HEK293T (cell line): ENCODE measurements at places on chromosomes 7 and 10.

DNA sequence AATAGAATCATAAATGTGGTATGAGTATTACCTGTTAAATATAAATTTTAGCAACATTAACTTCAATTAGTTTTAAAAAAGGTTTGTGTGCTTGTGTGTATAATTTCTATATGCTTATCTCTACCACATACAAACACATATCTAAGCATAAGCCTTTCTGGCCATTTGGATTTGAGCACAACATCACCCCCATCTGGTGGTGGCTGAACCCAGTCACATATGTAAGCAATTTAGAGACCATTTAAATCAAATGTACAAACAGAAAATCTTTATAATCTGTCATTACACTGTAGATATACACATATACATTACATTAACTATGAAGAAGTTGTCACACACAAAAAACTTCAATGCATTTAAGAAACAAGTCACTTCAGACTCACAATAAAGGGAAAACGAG lies 31.7 kb downstream of the GPR22 start:
- peak; percentile 17 for DNase-seq

GRCh38 chr10:58529077-58529728 lies 16.5 kb downstream of the BICC1 start:
- DNase-seq = no peak

DNA sequence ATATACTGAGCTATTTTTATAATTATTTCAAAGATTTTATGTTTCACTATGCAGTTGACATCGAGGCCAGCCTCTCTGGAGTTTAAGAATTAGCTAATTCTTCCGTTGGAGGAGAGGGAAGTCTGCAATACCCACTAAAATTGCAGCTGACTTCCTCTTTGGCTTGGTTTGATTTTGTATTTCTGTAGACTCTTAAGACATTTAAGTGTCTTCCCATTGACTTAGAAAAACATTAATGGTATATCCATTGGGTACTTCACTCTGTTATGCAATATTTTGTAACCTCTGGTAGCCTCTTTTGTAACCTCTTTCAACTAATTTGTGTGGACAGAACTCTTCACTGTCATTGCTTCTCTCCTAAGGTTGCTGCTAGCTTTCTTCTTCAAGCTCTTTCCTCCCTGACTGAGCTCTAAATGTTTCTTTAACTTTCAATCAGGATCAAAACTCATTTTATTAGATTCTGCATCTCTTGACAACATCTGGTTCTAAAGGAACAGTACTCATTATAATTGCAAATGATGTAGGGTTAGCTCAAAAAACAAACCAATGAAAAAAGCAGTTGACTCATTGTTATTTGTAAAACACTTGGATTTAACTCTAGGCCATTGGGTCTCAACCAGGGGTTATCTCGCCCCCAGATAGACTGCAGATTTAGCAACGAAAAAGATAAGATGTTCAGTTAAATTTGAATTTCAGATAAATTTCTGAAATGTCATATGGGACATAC lies 1.7 kb upstream of the ANKRD22 start:
- DNase-seq = no peak

- DNase-seq = no peak
These were observed 519.1 kb upstream of the ANKRD30A start for GRCh38 chr10:36606234-36606839.

DNA sequence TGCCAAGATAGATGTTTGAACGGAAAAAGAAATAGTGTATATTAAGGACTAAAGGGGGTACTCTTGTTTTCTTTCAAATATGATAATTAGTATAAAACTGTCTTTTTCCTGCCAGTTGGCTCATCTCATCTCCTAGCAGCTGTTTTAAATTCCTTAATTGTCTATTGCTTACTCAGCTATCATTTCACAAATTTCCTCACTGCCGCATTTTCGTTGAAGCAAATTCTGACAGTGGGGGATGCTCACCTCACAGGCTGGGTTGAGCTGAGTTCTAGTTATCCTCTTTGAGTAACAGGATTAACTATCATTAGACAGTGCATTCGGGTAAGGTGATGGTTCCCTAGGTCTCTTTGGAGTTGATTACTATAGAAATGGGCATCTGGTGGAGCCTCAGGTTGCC lies 592.0 kb downstream of the AUTS2 start:
- no peak for DNase-seq

DNA sequence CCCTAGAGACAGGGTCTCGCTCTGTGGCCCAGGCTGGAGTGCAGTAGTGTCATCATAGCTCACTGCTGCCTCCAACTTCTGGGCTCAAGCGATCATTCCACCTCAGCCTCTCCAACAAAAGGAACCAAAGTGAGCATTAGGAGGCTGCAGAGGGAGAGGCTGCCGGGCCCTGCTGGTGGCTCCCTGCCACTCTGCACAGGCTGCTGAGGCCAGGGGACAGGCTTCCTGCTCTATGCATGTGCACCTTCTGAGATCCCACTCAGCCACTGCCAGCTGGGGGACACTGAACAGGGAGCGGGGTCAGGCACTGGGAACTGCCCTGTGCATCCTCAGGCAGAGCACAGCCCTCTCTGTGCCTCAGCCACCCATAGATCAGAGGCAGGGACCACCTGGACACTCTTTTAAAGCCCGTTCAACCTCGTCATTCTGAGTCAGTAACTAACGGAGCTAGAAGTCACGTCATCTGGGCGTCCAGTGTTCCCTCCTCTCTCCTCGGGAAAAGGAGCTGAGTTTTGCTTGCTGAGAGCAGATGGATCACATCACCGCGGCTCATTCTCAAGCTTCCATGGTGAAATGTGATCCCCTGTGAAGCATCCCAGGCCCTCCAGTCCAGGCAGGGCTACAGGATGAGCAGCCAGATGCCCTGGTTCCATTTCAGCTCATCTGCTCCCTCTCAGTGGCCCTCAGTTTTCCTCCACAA lies 109.6 kb downstream of the MYL10 start:
- no peak for DNase-seq

- no peak for DNase-seq
These were observed 76.1 kb upstream of the LRGUK start for GRCh38 chr7:134051020-134051419.

DNA sequence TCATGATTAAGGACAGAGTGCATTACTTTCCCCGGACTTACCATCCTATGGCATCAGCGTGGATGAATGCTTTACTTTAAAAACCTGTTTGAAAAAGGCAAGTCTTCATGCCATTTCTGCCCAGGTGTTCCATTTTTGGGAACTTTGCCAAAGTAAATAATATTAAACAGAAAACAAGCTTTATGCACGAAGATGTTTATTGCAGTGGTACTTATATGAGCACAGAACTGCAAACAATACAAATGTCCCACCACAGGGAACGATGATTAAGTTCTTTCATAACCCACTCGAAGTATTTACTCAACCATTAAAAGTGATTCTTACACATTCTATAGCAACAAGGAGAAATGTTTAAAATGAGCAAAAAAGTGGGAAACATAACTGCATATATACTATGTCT lies 109.7 kb upstream of the GDF10 start:
- DNase-seq = no peak

DNA sequence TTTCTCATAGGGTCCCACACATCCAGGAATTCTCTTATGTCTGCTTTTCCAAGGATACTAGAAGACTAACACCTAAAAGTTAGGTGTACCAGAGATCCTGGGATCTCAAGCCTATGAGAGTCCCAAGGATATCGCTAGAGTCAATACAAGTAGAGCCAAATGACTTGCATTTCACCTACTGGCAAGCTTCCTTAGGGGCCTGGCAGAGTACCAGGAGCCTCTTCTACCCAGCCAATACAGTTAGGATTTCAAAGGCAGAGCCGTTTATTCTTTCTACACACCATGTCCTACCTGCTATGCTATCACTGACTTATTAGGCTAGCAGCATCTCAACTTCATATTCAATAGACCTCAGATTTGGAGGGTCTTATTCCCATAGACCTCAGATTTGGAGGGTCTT lies 53.5 kb upstream of the UNC5B start:
- DNase-seq = no peak

DNA sequence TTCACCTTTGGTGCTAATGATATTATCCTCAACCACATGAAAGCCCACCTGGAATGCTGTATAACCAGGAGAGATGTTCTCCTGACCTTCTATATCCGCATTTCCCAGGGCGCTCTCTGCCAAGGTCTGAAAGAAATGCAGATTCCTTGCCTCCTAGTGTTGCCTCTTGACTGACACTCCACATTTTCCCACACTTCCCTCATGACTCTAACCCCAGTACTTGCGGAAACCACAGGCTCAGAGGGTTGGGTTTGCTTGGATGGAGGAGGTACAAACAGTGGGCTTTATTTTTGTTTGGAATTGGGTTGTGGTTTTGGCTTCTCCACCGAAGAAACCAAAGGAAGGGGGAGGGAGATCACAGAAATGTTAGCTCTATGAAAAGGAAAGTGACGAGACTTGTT lies 222.9 kb upstream of the CELF2 start:
- no peak for DNase-seq

DNA sequence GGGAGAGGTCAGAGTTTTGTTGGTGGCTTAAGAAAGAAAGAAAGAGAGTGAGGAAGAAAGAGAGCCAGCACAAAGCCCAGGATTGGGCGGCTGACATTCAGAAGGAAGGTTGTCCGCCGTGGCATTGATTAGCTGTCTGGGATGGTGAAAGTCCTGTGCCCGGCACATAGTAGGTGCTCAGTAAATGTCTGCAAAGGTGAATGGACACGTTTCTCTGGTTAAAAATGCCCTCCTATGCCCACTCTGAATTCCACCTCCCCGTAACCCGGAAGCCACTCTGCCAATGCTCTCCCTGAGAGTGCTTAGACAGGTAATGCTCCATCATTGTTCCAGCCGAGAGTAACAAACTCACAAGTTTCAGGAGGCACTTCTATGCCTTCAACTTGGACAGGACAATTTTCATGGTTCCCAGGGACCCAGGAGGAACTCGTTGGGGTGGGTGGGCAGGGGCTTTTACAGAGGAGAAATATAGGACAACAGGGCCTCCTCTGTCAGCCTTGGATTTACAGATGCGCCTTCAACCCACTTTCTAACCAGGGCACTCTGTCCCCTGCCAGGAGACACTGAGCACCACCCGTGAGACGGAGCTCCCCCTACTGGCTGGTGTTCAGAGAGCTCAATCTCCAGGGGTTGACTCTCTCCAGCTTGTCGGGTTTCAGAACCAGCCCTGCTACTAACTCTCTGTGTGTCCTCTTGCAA lies 411.5 kb upstream of the ZMIZ1 start:
- DNase-seq = peak; percentile 78

- DNase-seq = no peak
These were observed 317.4 kb downstream of the KIF20B start for GRCh38 chr10:90018819-90019218.

DNA sequence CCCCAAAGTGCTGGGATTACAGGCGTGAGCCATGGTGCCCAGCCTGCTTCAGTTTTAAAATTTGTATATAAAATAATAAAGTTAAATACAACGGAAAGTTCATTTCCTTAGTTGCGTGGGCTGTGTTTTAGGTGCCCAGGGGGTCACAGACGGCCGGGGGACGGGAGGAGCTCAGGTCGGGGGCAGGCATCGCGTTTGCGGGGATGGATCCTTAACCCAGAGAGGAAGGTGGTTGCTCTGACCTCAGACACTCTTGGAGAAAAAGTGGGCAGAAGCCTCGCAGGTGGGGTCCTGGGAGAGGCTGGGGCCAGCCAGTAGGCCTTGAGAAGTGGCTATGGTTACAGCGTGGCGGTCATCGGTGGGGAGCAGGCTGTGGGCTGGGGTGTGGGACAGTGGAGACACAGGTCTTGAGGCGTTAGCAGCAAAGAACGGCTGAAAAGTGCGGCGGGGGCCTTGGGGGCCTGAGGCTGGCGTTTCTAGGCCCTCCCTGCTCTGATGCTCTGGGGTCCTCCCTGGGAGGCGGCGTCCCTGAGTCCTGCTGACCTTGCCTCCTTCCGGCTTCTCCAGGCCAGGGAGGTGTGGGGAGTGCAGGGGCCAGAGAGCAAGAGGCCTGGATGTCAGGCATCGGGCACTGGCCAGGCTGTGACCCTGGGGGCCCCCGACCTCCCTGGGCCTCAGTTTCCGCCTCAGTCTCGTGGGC lies 54.4 kb downstream of the UNCX start:
- no peak for DNase-seq

GRCh38 chr7:103065667-103066066 lies 8.9 kb downstream of the FBXL13 start:
- DNase-seq = peak; percentile 24

DNA sequence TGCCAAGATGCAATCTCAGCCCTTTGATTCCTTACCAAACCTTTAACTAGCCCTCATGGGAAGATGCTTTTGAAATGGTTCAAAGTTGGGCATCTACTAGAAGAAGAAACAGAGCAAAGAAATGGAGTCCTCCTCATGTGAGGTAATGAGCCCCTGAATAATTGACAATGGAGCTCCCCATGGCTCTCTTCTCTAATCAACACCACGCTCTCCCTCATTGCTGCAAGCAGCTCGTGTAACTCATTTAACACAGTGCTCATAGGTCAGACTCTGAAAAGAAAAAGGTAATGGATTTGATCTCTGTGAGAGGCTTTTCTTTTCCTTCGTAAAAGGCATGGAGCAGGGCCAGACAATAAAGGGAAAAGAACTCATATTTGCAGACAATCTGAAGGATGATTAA lies 312.8 kb downstream of the PHTF2 start:
- DNase-seq = no peak

GRCh38 chr10:124723826-124724225 lies 20.4 kb downstream of the FAM53B start:
- DNase-seq = no peak
